Metanephros (tissue), 2 donors: ENCODE measurements at places on chromosomes 1 and 21. TPM values are rescaled to one million over a fixed set of nuclear protein-coding genes. Genes with fewer than 3 reads are reported as not detected.

The GNAI3 gene
- 8.3 TPM for total RNA-seq

The ETV3L gene
- total RNA-seq, result not detected

The TRPM2 gene
- 3.2 TPM for total RNA-seq

The RHOU gene
- 16.0 TPM for total RNA-seq

The CDC14A gene
- 39.9 TPM for total RNA-seq

The SNX27 gene
- 44.3 TPM for total RNA-seq

The ZBTB8A gene
- 13.9 TPM for total RNA-seq
